Activated CD4-positive, CD25-positive, alpha-beta regulatory T cell treated with anti-CD3 and anti-CD28 coated beads, Interleukin-2, amount 50 U/mL, for 72 hours (primary cell): ENCODE measurements at places on chromosomes 1 and 21.

GRCh38 chr1:39110325-39110851, 84.2 kb downstream of the NDUFS5 start:
- DNase-seq, result no peak

GRCh38 chr1:67317803-67318202, 10.1 kb downstream of the IL12RB2 start:
- DNase-seq, result no peak

DNA sequence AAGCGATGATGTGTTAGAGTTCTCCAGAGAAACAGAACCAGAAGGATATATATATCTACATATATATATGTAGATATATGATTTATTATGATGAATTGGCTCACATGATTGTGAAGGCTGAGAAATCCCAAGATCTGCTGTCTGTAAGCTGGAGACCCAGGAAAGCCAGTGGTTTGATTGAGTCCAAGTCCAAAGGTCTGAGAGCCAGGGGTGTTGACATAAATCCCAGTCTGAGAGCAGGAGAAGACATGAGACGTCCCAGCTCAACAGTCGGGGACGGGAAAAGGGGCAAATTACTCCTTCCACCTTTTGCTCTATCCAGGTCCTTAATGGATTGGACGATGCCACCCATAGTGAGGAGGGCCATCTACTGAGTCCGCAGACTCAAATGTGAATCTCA, 126.6 kb downstream of the PRDM2 start:
- DNase-seq, result no peak

- no peak for DNase-seq
Observed at GRCh38 chr1:16010837-16011236, 6.8 kb downstream of the SRARP start.

DNA sequence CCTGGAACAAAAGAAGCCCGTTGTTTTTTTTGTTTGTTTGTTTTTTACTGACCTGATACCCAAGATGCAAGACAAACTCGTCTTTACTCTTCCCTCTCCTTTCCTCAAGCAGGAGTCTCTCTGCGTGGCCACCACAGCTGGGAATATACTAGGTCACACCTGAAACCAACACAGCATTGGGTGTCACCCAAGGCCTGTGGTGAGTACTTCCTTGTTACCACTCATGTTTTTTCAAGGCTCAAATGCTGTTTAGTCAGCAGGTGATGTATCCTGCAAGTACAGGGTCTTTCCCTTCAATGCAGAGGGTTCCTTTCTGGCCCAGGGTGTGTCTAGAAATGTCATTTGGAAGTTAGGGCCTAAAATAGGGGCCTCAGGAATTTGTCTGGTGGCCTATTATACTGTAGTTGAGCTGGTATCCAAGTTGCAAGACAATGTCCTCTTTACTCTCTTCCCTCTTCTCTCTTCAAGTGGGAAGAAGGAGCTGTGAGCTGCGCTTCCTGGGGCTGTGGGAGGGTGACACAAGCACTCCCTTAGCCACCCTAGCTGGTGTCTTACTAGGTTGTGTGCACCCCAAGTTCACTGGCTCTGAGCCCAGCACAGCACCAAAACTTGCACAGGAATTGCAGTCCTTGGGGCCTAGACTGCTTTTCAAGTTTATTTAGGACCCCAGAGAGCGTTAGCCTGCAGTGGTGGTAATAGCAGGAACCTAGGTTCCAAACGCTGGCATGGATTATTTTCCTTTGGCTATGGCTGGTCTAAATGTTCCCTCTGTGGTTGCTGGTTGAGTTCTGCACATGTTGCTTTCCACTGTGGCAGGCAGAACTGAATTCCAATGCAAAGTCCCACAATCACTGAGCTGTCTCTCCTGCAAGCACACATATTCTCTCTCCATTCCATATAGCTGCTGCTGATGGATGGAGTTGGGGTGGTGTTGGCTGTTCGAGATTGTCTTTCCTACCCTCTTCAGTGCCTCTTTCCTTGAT, 91.4 kb upstream of the LYPLAL1 start:
- no peak for DNase-seq
